ENCODE measurements at places on chromosomes 12 and 14. TPM values are rescaled to one million over a fixed set of nuclear protein-coding genes. Genes with fewer than 3 reads are reported as not detected.

GRCh38 chr12:54294152-54294952 is 6.5 kb downstream of the NFE2 start:
- DNase-seq, result peak; percentile 40

DNA sequence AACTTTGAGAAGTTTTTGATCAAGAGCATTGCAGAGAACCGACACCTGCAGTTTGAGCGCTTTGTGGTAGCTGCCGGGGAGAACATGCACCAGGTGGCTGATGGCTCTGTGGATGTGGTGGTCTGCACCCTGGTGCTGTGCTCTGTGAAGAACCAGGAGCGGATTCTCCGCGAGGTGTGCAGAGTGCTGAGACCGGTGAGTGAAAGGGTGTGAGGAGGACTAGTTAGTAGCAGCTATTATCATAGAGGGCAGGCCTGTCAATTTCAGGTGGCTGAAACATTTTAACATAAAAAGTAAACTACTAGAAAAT is 27.0 kb upstream of the HIGD1C start:
- DNase-seq, result peak; percentile 55

- DNase-seq, result peak; percentile 65
Observed at GRCh38 chr12:44876544-44877410, 662 bp upstream of the NELL2 start.

DNA sequence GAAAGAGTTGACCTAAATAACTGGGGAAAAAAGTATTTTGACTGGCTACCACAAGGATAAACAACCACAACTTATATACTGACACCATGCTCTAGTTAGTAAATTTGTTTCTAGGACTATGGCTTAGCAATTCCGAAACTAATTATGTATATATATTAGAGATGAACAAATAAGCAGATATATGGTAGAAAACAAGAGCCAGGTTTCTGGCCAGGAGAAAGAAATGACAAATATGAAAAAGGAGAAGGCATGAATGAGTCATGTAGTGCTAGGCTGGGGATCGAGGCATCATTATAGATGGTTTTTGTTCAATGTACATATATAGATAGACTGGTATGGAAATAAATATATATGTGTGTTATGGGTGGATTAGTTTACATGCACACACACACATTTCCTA is 5.5 kb upstream of the LRRC74A start:
- no peak for DNase-seq

GRCh38 chr14:22733829-22734228 is 32.7 kb upstream of the OXA1L start:
- no peak for DNase-seq

- peak; percentile 68 for DNase-seq
Observed at GRCh38 chr12:54372113-54372806, 8.0 kb upstream of the GPR84 start.

DNA sequence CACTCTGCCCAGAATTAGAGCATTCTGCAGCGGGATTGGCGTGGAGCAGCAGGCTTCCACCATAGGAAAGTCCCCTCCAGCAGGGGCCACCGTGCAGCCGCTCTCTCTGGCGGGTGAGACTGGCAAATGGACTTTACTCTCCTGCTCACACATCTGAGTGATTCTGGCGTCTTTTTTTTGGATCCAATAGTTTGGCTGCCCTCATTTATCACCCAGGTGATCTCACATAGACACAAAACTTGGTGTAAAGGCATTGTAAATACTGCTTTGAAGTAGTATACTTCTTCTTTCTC is 130.3 kb downstream of the TGFB3 start:
- no peak for DNase-seq

- no peak for DNase-seq
Observed at GRCh38 chr12:118328486-118329330, 44.0 kb downstream of the TAOK3 start.

GRCh38 chr14:74392616-74393570 is 33.1 kb downstream of the SYNDIG1L start:
- DNase-seq, result no peak

Gene CCDC60
- 0.20 TPM for total RNA-seq

- no peak for DNase-seq
Observed at GRCh38 chr12:91388573-91388972, 206.0 kb upstream of the DCN start.

Gene KIF26A
- total RNA-seq, result 7.9 TPM

Gene REM2
- not detected for total RNA-seq

DNA sequence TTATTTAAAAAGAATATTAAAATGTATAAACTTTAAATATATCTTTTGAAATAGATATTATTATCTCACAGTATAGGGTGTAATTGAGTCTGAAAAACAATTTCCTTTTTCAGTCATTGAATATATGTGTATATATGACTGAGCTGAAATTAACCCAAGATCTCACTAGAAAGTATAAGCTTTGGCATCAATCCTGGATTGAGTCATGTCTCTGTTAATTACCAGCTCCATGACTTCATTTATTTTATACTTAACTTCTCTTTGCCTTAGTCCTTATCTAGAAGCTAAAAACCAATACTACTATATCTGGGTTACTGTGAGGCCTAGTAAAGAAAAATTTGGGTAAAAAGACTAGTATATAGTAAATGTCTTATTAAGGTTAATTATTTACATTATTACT is 1020.3 kb downstream of the LRFN5 start:
- DNase-seq, result no peak

GRCh38 chr12:116797885-116798284 is 59.8 kb downstream of the RNFT2 start:
- no peak for DNase-seq

GRCh38 chr12:113655919-113656318 is 184.2 kb upstream of the LHX5 start:
- DNase-seq, result no peak

Gene CPNE6
- not detected for total RNA-seq

Gene PRPF39
- 20.7 TPM for total RNA-seq

DNA sequence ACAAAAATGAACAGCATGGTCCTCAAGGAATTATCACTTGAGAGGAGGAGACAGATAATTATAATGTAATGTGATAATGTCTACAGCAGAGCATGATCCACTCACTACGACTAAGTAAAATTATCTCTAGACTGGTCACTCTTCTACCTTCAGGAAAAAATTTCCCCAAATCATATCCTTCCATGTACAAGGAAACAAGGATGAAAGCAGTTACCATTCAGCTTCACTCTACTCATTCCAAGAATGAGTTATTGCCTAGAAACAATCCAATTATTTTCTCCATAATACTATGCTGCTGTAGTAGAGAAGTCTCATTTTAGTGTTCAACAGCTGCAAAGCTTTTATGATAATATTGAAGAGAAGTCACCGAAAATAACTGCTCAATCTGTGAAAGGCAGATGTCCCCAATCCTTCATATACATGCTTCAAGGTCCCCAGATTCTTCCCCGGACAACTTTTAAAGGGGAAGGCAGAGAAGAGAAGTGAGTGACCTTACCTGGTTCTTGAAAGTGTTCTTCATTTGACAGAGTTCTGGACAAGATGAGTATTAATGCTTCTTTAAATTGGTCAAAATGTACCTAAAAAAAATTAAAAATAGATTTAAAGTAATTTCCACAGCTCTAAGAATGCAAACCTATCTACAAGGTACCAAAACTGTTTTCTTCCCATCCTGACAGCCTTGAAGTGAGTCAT is 24.6 kb downstream of the NIN start:
- no peak for DNase-seq

- no peak for DNase-seq
Observed at GRCh38 chr12:46777587-46777986, 48.2 kb downstream of the SLC38A4 start.

Data from right cardiac atrium (tissue), 5 donors.